Right cardiac atrium (tissue), 5 donors: ENCODE measurements at places on chromosomes 16 and 17.

GRCh38 chr17:81066072-81066471 lies 31.1 kb downstream of the BAIAP2 start:
- no peak for DNase-seq

DNA sequence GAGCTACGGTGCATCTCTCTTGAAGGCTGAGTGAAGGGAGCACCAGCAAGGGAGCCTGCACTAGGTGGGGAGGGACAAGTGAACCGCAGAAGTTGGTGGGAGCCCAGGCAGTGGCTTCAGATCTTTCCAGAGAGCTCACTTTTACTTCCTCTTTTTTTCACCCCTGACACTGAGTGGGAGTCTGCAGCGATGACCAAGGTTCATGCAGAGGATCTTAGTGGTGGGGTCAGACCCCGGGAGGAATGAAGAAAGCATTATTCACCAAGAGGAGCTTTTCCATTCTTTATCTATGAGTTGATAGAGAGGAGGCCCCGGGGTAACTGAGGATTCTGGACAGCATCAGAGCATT lies 3.0 kb upstream of the CCL2 start:
- DNase-seq = peak; percentile 64

- no peak for DNase-seq
Observed at GRCh38 chr16:6616746-6617145, 715.9 kb upstream of the RBFOX1 start.

DNA sequence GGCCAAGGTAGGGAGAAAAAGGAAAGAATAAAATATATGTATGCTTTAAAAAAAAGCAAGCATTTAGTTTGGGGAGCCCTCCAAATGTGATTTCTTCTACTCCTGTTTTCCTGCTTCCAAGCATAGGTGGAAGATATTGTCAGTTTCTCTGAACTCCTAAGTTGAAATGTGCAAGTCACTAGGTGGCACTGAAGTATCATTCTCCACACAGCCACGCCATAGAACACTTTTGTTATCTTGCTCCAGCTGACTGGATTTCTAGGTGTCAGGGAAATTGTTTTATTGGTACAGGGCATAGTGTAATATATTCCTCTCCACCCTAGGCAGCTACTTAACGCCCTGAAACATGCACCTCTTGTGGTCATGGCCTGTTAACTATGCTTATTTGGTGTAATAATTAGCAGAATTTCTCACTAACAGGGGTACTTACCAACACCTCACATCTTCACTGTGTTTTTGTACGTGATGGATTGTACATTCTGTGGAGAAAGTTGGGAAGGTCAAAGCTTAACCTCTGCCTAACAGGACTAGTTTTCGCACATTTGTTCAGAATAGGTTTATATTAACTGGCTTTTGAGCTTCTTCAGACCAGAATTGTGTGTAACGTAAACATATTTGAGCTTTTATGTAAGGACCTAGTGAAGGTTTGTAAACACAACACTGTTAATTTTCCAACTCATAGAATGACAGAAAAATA lies 69.3 kb downstream of the FTO start:
- no peak for DNase-seq

GRCh38 chr16:6777624-6778023 lies 555.0 kb upstream of the RBFOX1 start:
- DNase-seq = no peak

DNA sequence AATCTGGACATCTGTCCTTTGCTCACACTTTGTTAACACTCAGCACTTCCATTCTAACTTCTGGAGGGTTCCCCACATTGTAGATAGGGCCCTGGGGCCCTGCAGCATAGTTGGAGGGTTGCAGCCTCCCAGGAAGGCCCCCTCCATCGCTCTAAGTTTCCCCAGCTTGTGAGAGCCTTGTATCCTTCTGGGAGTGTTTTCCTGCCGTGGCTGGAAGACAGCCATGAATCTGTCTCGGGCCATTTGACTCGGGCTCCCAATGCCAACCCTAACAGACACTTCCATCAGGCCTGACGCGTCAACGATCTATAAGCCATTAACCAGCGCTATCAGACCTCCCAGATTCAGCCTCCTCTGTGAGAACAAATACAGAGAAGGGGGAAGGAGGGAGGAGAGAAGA lies 263.7 kb upstream of the RPL38 start:
- no peak for DNase-seq

DNA sequence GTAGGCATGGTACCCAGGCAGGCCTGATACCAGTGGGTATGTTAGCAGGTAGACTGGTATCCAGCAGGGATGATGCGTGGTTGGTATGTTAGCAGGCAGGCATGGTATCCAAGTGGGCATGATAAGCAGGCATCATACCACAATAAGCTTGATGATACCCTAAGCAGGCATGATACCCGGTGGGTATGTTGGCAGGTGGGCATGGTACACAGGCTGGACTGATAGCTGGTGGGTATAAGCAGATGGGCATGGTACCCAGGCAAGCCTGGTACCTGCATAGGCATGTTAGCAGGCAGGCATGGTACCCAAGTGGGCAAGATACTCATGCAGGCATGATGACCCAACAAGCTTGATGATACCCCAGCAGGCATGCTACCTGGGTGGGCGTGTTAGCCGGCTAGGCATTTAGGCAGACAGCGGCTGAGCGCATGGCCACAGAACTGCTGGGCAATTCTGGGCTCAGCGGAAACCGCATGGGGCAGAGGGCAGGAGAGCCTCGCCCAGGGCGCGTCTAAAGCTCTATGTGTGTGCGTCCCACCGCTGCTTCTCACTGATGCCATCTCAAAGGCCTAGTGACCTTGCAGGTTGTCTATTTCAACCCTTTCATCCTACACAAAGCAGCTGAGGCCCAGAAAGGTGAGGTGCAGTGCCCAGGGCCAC lies 2.3 kb downstream of the SGSH start:
- DNase-seq = peak; percentile 11

GRCh38 chr17:9021992-9022572 lies 772 bp downstream of the NTN1 start:
- peak; percentile 79 for DNase-seq

GRCh38 chr16:66551348-66551759 lies 1.0 kb upstream of the CKLF start:
- DNase-seq = peak; percentile 56

DNA sequence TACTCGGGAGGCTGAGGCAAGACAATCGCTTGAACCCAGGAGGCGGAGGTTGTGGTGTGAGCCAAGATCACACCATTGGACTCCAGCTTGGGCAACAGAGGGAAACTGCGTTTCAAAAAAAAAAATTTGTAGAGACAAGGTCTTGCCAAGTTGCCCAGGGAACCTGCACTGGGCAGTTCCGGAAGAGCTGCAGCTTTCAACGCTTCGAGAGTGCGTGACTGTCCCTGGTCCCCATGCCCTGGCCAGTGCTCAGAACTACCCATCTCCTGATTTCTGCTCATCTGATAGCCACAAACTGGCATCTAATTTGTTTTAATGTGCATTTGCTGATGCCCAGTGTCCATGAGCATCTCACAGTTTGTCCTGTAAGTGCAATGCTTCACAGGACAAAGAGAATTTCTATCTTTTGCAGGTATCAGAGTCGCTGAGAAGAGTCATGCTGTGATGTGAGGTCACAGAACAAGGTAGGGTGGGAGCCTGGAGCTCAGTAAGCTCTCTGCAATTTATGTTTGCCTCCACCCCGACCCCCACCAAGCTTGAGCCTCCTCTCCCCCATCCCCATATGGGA lies 3.9 kb downstream of the ACTG1 start:
- peak; percentile 53 for DNase-seq
